Stimulated activated CD4-positive, alpha-beta T cell treated with anti-CD3 and anti-CD28 coated beads, Interleukin-1b, Interleukin-23, amount 100 ng/mL, for 1 hour (primary cell): ENCODE measurements at places on chromosomes 11 and 22.

DNA sequence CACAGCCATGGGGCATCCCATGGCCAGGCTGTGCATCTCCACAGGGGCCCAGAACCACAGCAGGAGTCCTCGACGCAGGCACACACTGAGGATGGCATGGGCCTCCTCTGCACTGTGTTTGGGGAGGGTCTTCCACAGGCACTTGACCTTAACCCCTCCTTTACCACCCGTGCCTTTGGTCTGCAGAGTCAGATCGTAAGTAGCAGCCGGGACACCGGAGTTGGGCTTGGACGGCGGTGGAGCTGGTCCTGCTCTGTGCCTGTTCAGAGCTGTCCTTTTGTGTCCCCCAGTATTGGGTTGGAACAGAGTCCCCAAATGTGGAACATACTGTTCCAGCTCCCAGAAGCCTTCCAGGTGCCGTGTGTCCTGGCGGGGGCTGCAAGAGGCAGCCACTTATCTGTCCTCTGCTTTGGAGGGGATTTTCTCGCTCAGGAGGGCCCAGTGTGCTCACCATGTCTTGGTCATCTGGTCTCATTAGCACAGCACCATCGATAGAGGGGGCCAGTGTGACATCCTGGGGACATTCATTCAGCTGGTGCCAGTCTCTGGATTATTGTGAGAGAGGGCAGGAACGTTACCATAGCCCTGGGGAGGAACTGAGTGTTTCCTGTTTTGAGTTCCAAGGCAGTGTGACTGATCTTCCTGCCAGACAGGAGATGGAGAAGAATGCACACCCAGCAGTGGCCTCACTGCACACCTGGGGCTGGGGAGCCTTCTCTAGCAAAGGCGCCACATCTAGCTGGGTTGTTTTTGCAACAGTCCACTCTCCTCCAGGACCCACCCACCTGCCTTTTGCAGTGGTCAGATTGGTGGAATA lies 12.4 kb downstream of the CRELD2 start:
- DNase-seq, result no peak

- no peak for DNase-seq
These were observed 70.8 kb downstream of the GAB2 start for GRCh38 chr11:78346799-78347198.

DNA sequence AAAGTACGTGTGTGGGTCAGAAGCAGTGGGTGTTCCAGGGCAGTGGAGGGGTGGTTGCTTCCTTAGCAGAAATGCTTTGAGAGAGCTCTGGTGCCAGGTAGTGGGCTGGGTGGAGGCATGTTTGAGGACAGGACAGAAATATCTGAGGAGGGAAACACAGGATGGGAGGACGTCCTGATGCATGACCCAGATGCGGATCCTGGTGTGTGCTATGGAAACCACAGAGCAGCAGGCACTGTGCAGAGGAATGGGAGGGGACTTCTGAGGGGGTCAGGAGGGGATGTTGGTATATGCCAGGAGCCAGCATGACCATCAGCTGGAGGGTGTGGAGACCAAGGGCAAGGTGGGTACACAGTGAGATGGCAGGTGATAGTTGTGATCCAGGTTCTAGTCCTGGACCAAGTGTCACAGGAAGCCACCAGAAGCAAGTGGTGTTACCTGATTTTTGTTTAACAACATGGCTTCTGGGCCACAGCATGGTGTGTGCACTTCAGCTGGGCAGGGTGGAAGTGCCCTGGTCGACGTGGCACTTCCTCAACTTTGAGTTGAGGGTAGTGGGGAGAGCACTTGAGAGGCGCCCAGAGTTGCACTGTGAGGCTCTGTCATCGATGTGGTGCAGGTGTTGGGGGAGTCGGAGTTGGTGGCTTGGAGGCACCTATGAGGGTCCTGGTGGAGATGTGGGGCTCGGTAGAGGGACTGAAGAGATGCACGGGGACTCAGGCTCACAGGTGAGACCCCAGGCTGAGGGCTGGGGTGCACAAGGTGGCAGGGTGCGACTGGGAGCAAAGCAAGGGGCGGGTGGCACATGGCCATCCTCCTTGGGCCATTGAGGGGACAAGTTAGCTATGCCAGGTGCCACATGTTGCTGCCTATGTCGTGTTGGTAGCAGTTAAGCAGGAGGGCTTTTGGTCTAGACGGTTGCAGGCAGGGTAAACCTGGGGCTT lies 7.5 kb downstream of the DGCR8 start:
- DNase-seq, result no peak

GRCh38 chr11:18772211-18772610 lies 19.4 kb downstream of the PTPN5 start:
- DNase-seq, result no peak

DNA sequence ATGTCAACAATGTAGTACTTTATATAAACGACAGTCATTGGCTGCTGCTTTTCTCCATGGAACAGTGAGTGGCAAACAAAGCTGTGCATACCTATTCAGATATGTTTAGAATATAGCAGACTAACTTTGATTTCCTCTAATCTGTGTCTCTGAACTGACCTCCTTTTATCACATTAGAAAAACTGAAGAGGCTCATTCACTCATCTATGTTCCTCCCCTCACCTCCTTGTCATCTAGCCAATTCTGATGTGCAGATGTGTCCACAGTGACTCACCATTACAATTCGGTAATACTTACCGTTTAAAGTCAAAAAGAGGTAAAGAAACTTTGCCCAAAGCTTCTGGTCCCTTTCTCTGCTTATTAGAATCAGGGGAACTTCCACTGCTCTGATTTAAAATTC lies 51.5 kb upstream of the RPS13 start:
- DNase-seq, result no peak

- no peak for DNase-seq
These were observed 8.9 kb downstream of the RIBC2 start for GRCh38 chr22:45422237-45422983.

DNA sequence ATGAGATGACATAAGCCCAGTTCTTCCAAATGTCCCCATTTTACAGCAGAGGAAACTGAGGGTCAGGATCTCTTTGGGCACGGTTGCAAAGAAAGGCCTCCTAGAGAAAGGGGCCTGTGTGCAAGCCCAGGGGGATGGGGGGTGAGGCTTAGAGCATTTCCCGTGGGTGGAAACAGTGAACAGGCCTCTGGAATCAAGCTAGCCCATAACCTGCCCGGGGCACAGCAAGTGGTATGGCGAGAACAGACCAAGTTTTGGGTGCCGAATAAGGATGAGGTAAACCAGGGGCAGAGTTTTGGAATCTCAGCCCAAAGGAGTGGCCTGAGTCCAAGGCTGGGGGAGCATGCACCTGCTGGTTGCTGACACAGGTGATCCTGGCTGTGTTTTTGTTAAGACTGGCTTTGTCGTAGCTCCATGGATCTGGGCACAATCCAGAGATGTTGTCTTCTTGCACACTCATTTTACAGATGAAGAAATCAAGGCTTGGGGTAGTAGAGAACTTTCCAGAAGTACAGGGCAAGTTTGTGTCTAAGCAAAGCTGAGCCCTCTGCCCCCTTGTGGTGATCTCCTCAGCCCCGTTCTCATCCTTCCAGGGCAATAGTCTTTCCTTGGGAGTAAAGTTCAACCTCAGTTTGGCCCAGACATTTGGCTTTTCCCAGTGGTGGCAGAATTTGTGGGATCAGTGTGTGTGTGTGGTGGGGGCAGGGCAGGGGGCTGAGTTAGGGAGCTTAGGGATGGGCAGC lies 53.5 kb upstream of the MYEOV start:
- no peak for DNase-seq

- no peak for DNase-seq
These were observed 523.7 kb downstream of the INSC start for GRCh38 chr11:15638386-15638787.

GRCh38 chr11:86773513-86774252 lies 26.7 kb upstream of the PRSS23 start:
- no peak for DNase-seq

DNA sequence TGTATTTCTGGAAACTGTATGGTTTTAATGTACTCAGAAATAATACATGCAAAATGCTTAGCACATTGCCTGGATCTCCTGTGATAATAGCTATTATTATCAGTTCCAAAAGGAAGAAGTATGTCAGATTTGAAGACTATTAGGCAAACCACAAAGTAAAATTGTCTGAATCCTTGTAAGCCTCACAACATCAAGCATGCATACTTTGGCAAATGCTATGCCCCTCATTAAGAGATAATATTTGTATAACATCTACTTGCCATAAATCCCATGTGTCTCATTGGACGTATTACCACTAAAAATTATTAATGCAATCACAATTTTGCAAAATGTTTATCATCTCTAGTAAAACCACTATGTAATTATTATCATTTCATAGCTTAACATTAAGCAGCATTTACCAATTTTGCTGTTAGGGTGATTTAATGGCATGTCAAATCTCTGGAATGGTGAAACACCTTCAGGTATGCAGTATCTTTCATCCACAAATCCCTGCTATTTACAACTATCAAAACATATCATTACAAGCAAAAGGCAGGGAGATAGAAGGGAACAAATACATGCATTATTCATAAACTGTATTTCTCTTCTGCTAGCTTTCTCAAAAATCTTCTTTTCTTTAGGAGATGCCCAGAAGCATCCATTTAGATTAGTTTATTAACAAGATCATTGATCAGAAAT lies 974.6 kb upstream of the RAG2 start:
- DNase-seq, result no peak

- no peak for DNase-seq
These were observed 26.8 kb downstream of the RPL3 start for GRCh38 chr22:39292561-39293074.

- no peak for DNase-seq
These were observed 20.3 kb downstream of the AP2A2 start for GRCh38 chr11:945986-946385.

DNA sequence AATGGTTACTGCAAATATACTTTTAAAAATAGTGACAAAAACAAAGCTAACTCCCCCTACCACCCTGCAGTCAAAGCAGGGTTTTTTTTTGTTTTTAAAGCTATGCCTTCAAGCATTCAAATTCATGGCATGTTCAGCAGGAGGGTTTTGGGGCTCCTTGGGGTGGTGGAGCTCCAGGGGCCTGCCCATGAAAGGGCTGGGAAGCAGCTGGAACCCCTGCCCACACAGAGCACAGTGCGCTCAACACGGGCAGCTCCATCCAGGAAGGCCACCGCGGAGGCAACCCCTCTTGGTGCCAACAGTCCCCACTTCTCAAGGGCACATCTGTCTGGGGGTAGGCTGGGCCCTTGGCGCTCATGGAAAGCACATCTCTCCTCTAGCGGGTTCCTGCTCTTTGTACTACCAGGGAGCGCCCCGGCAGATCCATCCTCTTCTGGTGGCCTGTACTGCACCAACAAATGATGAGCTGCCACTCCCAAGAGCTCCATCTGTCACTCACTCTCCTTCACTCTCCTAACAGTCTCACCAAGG lies 16.6 kb upstream of the PHLDA2 start:
- DNase-seq, result no peak

GRCh38 chr11:27914080-27914479 lies 193.9 kb downstream of the KIF18A start:
- no peak for DNase-seq

GRCh38 chr22:25039754-25040153 lies 87.2 kb downstream of the KIAA1671 start:
- no peak for DNase-seq

DNA sequence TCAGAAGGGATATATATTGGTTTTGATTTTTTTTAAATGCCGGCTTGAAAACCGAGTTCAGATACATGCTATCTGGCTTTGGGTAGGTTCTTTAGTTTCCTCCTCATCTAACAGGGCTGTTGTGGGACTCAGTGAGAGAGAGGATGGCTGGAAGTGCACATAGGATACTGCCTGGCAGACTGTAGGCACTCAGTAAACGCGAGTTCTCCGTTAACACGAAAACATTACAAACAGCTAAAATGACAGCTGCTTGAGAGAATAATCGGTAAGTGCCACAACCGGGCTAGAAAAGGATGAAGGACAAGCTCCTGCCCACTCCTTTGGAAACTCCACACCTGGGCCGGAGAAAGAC lies 369 bp downstream of the XRRA1 start:
- DNase-seq, result no peak

GRCh38 chr22:37486224-37486845 lies at the start of gene MFNG:
Gene MFNG, minus strand, starts transcription at chr22:37486384. Its CDS starts 207 bp downstream, at chr22:37486177.
- DNase-seq, result peak; percentile 49

DNA sequence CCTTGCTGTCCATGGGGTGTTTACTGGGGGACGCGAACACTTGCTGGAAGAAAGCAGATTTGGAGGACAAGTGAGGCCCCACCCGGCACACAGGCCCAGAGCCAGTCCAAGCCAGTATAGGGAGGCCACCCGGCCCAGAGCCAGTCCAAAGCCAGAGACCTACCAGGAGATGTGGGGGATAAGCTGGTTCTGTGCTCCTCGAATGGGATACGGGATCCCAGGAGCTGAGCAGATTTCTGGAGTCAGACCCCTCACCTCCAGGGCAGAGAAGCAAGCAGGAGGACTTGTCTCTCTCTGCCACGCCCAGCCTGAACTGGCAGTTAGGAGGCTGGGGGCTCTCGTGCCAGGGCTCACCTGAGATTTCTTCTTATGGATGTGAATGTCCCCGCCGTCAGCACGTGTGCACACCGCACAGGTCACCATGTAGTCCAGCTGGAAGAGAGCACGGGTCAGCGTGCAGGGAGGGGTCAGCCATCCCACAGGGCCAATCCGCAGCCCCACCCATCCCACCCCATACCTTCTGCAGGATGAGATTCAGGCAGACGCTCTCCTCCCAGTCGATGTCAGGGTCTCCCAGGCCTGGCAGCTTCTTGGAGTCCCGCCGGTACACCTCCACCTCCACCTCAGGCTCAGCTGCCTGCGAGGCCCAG lies 35.3 kb downstream of the KIAA0930 start:
- no peak for DNase-seq

GRCh38 chr11:65301491-65302329 lies 13.0 kb upstream of the CDC42EP2 start:
- DNase-seq, result no peak

- DNase-seq, result no peak
These were observed 31.7 kb upstream of the TEF start for GRCh38 chr22:41350087-41350486.

DNA sequence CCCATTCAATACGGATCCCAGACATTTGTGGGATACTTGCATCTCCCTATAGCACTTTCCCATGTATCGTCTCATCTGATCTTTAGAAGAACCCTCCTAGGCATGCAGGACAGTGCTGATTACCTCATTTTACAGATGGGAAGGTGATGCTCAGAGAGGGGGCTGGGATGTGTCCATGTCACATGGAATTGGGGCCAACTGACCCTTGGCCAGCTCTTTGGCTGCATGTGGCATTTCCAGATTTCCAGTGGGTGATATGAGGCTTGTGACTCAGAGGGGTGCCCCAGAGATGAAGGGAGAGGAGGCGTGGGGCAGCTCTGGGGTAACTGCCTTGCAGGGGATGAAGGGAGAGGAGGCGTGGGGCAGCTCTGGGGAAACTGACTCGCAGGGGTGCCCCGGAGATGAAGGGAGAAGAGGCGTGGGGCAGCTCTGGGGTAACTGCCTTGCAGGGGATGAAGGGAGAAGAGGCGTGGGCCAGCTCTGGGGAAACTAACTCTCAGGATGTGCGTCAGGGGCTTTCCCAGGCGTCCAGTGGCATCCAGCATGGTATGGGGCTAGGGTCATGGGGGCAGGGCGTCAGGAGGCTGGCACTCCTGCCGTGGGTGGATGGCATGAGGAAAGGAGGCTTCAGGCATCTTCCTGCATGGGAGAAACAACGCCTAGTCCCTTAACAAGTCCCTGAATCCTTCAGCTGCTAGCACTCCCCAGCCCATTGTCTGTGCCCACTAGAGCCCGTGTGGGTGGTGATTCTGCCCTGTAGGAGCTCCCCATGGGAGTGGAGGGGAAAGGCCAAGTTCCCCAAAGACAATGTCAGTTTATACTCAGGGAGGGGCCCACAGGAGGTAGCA lies 11.9 kb upstream of the CERK start:
- DNase-seq, result no peak
